ENCODE measurements at places on chromosomes 4 and X.

- no peak for DNase-seq
Measured at GRCh38 chr4:184844742-184845141, 19.0 kb upstream of the ACSL1 start.

DNA sequence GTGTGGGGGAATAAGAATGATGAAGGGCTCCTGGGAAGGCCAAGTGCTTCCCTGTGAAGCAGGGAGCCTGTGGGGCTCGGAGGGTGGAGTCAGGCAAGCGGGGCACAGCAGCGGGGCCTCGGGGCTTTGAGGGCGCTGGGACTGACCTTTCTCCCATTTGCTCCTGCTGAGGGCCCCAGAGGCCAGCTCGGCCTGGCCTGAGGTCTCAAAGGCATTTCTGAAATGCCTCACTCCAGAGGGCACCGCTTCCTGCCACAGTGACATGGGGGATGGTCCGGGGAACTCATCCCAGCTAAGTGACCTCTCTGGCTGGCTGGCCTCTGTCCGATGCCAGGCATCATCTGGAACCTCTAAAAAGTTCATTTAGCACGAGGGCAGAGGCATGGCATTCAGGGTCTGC lies 98.8 kb upstream of the STX18 start:
- no peak for DNase-seq

- DNase-seq, result no peak
Measured at GRCh38 chr4:34619531-34620162, 1624.7 kb downstream of the ARAP2 start.

GRCh38 chr4:80071604-80072227 lies 1.3 kb downstream of the ANTXR2 start:
- no peak for DNase-seq

DNA sequence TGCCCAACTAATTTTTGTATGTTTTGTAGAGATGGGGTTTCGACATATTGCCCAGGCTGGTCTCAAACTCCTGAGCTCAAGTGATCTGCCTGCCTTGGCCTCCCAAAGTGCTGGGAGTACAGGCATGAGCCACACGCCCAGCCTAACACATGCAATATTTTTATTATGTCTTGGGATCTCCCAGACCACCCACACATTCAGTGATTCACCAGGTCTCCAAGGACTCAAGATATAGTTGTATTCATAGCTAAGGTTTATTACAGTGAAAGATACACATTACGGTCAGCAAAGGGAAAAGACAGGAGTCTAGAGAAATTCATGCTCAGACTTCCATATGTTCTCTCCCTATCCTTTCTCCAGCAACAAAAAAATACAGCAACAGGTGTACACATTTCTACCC lies 25.5 kb upstream of the FAM120C start:
- no peak for DNase-seq

- no peak for DNase-seq
Measured at GRCh38 chr4:153260553-153261300, 56.5 kb downstream of the TRIM2 start.
